D721Med (cell line): ENCODE measurements at places on chromosomes 11 and 22.

DNA sequence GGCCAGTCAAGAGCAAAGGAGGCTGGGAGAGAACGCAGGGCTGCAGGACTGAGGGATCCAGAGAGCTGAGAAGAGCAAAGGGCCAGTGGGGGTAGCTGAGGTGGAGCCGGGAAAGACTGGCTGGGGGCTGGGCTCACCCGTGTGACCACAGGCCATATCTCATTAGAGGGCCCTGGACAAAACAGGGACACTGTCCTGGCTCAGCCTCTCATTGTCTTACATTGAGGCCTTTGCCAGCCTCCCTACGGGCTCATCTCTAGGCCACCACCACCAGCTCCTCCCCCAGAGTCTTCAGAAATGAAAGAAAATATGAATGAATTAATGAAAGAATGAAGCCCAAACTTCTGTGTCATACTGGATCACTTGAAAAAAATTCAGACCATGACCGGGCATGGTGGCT lies 9.2 kb downstream of the RAB36 start:
- DNase-seq, result no peak

DNA sequence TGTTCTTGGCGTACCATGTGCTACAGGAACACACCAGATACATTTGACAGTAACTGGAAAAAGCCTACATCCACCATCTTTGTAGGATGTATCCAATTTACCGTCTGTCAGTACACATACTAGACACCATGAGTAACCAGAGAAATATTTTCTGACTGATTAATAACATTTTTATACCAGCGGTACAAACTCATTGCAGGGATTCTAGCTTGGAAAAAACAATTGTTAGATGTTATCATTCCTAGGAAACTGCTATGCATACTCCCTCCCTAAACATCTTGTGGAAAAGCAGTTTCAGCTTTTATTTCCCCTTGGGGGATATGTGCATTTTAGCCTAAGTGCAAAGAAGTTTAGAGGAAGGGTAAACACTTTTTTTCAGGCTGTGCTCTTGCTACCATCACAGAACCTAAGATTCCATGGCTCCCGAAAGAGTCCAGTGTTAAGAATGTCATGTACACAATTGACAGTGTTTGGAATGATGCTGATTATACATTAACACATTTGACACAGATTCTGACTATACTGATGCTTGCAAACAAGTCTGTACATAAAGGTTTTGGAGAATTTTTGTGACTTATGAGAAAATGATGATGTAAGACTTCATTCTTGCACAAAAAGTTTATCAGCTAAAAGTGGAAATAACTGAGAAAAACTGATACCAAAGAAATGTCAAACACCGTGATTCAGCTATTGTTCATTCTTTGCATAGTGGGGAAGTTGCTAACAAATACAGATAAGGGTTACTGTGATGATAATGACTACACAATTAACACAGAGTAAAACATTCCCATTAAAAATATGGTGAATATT lies 23.7 kb downstream of the NCF4 start:
- DNase-seq, result no peak

DNA sequence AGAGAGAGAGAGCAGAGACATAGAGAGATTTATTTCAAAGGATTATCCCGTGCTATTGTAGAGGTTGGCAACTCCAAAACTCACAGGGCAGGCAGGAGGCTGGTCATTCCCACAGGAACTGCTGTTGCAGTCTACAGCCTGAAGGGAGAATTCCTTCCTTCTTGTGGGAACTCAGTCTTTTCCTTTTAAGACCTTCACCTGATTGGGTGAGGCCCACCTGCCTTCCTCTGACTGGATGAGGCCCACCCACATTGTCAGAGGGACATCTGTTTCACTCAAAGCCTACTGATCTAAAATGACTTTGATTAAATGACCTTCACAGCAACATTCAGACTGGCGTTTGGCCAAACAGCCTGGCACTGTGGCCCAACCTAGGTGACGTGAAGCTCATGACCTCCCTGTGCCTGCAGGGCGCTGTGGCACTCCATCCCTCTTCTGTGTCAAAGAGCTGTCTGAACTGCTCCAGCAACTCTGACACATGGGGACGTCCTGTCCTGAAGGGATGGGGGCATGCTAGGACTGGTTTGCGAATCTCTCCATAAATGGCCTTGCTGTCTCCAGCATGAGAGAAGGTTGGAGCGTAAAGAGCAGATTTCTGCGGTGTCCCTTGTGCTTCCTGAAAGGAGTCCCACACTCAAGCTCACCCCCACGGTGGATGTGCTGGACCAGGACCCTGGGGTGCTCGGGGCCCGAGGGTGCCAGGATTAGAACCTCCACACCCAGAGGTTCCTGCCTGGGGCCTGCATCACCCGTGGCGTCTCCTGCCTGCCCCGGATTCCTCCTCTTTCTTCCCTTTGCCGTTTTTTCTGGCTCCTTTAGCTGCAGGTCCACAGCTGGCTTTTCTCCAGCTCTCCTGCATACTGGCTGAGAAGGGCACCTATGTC lies 20.7 kb downstream of the KRTAP5-5 start:
- DNase-seq, result no peak

DNA sequence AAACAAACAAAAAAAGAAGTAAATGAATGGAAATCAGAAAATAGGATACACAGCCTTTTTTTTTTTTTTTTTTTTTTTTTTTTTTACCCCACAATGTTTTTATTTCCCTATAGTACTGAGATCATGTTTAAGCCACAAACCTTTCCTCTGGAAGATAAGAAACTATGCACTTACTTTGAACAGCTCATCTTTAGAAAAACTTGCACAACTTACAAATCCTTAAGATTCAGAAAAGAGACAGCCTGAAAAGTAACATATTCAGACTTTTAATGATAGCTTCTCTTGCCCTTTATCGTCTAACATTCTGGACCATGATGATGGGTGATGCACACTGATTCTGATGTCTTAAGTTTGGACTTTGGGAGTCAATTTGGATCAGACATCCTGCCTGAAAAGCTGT lies 80.3 kb downstream of the TNRC6B start:
- DNase-seq, result no peak

DNA sequence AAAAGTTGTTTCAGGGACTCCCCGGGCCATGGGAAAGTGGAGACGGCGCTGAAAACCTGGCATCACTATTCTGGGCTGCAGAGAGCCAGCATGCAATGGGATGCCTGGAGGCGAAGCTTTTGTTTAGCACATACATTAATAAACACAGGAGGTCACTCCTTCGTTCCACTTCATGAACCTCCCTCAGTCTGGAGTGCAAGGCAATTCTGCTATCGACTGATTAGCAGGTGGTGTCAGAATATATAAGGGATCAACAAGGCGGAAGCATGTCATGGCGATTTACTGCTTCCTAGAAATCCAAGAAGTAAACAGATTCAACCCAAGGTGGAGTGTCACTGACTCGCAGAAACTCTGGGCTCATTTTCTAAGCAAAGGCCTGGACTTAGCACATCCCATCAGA lies 45.4 kb upstream of the MN1 start:
- no peak for DNase-seq

GRCh38 chr11:77179048-77179447 lies 51.0 kb downstream of the MYO7A start:
- DNase-seq, result no peak

- no peak for DNase-seq
Observed at GRCh38 chr11:72736452-72737069, 15.6 kb downstream of the ARAP1 start.

DNA sequence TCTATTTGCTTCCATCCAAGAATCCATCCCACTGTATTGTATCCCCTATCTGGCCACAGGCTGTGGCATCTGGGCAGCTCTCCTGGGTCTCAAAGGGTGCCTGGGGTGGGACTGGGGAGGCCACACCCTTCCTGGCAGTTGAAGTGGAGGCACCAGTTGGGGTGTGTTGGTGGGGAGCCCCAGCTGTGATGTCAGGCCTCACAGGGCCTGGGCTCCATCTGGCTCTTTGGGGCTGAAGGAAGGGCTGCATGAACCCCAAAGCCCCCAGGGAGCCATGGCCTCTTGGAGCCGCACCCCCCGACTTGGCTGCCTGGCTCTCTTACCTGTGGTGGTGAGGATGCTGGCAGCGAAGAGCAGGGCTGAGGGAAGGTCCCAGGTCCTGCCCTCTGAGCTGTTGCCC lies 469 bp downstream of the KCNK7 start:
- DNase-seq, result no peak

DNA sequence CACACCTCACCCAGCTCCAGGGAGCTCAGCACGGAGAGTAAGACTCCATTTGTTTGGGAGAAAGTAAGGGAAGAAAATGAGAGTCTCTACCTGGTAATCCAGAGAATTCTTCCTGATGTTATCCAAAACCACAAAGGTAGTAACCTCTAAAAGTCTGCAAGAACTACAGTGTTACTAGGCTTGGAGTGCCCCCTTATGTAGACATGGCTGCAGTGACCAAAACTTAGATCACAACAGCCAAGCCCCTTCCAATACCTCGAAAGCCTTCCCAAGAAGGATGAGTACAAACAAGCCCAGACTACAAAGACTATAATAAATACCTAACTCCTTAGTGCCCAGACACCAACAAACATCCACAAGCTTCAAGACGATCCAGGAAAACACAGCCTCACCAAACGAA lies 4.9 kb downstream of the UBE2L6 start:
- no peak for DNase-seq

DNA sequence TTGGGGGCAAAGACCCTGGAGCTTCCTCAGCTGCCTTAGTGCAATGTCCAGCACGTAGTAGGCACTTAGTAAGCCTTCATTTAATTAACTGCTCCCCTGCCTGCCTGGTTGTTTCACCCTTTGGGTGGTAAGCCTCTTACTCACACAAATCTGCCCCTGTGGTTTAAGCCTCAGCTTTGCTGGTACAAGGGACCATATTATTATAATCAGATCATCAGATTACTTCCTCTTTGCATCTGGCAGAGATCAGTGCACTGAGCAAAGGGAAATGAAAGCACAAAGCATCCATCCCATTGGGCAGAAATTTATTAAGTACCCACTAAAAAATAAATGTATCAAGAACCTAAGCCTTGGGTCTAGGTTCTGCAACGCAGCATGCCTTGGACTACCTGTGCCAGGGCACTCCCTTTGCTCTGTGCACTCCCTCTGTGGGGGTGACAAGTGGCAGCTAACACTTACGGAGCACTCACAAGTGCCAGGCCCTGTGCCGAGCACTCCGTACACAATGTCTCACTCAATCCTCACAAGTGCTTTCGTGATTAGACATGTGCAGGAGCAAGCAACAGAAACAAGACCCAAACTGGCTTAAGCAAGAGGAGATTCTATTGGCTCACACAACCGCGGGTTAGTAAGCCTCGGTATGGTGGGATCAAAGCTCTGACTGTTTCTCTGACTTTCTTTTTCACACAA lies 34.9 kb upstream of the DAGLA start:
- peak; percentile 64 for DNase-seq

- DNase-seq, result no peak
Observed at GRCh38 chr11:69949327-69949726, 128.8 kb upstream of the ANO1 start.

DNA sequence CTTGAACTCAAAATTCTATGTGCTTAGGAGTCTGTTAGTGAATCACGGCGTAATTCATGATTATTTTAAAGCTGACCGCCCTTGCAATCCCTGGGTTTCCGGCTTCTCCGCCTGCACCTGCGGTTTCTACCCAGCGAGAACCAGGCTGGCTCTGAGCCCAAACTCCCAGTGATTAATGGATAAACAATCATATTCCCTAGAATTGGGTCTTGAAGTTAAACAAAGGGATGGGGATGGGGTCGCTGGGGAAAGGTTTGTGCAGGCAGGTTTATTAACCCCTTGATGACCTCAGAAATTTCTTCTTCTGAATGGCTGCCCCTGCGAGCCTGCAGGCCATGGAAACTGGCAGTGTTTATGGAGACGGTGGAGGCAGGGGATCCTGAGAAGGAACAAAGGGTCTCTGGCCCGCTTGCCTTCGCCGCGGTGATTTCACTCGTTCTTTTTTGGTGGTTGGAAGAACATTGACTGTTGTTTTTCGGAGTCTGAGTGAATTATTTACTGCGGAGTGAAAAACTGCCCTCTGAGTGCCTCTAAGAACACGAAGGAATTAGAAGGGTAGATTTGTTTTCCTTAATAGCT lies 1000.3 kb downstream of the BRD1 start:
- no peak for DNase-seq

- no peak for DNase-seq
Observed at GRCh38 chr11:36030731-36031281, 86.9 kb downstream of the LDLRAD3 start.

DNA sequence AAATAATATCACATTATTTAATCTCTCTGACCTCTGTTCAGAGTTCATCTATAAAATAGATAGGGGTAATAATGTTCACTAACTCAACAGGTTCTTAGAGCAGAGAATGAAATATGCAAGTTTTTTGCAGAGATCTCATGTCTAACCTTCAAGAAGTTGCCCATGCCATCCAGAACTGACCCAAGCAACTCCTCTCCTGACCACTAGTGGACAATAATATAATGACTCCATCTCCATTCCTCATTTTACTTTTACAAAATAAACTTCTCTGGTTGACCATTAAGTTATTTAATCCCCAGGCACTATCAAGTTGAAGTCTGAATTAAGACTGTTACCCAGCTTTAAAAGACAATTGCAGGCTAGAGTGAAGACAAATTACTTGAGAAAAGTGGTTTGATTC lies 382.6 kb downstream of the KCNA4 start:
- DNase-seq, result no peak

DNA sequence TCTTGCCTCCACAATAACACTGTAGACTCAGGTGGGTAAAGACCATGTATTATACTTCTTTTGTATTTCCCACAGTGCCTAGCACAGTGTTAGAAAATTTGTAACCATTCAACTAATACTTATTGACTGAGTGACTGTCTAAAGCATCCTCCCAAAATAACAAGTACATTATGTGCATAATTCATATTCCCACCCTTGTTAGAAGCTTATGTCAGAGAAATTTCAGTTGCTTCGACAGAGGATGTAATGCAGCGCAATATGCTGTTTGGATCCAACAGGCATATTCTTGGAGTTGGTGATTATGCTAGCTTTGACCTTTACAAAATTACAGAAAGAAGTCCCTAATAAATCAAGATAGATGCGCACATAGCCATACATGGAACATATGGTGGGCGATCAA lies 53.0 kb downstream of the AMBRA1 start:
- DNase-seq, result no peak

- no peak for DNase-seq
Observed at GRCh38 chr11:114479331-114479730, 40.1 kb downstream of the REXO2 start.

DNA sequence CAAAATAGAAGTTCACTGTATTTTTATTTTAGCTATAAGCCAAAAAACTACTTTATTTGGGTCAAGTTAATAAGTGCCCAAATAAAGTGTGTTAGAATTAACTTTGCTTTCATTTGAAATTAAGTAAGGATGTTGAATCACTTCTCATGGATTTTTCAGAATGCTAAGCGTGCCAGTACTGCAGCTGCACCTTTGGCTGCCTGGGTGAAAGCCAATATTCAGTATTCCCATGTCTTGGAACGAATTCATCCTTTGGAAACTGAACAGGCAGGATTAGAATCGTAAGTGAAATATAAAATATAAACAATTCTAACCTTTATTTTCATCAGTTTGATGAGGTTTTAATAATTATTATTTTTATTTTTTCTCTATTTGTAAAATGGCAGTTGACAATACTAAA lies 113.6 kb downstream of the DYNC2H1 start:
- DNase-seq, result no peak
